ENCODE measurements at places on chromosomes 1 and 21.

DNA sequence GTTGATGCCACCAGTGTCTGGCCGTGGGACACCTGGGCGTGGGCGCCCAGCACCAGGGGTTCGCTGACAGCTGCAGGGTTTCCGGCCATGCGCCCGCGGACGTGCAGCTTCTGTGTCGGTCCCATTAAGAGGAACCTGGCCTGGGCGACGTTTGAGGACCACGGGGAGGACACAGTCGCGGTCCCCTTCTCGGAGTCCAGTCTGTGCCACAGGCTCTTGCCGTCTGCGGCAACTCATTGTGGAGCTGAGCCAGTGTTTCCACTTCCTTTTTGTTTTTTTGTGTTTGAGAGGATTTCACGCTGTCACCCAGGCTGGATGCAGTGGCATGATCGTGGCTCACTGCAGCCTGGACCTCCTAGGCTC is 1.6 kb upstream of the C1orf159 start:
- no peak for DNase-seq

DNA sequence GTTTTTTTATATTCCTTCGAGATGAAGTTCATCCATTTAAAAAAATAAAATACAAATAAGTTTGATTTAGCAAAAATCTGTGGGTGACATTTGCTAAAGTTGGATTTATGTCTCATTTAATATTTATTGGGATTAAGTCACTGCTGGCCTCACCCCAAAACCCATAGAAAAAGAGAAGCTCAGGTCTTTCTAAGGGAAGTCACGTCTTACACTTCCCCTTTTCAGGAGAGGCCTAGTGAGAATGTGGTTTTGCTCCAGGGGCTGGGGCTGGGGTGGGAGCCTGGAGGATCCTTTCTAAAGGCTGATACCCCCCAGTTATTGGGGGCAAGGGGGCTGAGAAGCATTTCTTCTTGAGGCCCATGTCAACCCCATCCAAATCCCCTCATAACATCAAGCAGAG is 300.3 kb downstream of the DSCAM start:
- no peak for DNase-seq

DNA sequence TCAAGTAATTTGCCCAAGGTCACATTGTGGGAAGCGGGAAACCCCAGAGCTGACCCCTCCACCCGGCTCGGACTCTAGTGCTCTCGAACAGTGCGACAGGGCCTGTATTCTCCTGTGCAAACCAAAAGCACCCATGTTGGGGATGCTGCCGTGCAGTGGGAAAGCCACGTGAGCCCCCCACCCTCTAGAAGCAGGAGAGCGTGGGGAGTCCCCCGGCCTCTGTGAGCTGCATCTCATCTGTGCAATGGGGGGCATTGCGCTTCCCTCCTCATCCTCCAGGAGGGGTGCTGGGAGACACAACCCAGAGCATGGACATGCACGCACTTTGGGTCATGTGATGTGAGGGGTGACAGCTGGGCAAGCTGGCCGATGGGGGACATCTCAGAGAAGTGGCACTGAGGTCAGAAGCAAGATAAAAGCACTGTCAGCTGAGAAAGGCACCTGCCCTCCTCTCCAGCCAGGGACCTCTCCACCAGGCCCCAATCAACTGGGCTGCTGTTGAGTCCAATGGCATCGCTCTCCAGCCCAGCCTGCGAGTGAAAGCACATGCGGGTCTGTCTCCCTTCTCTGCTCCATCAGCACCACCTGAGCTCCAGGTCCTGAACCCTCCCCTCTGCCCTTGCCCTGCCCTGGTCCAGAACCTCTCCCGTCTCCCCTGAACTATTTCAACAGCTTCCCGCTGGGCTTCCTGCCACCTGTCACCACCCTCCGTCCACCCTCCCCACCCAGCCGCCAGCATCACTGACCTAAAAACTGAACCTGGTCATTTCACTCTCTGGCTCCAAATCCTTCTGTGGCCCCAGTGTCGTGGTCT is 76.4 kb upstream of the IFFO2 start:
- DNase-seq = no peak

DNA sequence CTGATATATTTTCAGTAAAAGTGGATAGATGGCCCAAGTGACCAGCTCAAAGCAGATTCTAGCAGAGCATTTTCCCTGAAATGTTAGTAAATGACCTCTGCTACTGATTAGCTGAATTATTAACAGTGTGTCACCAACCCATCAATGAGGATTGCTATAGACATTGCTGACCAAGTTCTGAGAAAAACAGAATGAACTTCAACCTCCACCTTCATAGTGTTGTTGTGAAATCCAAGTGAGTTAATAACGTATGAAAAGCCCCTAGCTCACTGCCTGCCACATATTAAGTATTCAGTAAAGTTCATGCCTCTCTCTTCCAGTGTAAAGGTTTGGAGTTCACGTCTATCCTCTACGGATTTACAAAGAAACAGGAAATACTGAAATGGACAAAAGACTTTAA is 15.8 kb downstream of the PLPP3 start:
- no peak for DNase-seq

GRCh38 chr1:171218661-171219060 is 29.6 kb upstream of the FMO1 start:
- no peak for DNase-seq

- no peak for DNase-seq
Measured at GRCh38 chr1:207897188-207897587, 13.7 kb downstream of the CD34 start.

DNA sequence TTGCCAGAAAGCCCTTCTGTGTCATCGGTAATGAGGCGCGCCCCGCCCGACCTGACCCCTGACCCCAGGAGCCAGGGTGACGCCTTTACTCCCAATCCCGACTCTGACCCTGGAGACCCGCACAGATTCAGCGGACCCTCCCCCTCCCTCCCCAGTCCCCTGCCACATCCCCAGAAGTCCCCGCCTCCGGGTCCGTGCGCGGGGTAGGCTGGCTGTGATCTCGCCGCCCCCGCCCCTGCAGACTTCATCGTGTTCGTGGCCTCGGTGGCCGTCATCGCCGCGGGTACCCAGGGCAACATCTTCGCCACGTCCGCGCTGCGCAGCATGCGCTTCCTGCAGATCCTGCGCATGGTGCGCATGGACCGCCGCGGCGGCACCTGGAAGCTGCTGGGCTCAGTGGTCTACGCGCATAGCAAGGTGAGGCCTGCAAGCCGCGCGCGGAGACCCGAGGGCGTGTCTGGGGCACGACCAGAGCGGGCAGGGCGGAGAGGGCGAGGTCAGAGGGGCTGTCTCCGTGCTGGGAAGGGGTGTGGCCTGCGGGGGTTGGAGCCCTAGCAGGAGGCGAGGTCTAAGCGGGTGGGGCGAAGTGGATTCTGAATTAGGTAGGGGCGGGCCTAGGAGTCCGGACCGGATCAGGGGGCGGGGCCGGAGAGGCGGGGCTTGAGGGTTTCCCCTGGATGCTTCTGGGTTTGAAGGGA is 34.8 kb downstream of the KCNQ4 start:
- no peak for DNase-seq

DNA sequence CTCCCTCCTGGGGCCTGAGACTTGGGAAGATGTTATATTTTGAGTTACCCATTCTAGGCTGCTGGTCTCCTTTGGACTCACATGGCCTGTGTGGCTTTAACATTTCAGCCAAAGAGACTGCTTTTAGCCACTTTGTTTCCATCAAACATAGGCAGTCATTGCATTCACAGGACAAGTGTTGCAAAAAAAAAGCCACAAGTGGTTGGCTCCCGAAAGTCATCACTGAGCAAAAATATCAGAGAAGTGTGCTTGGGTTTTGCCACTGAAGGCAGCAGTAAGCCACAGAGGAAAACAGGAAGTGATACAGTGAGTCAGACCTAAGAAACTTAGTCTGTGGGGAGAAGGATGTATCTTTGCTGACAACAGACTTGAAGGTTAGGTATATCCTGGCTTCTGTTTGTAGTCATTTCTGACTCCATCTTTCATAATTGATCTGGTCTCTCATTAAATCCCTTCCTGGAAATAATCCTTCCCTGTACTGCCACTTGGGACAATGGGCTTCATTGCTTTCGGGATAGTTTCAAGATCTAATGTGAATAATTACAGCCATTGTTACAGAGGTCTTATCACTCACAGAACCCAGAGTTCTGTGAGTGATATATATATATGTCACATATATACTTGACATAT is 80.9 kb downstream of the COLGALT2 start:
- DNase-seq = peak; percentile 100

DNA sequence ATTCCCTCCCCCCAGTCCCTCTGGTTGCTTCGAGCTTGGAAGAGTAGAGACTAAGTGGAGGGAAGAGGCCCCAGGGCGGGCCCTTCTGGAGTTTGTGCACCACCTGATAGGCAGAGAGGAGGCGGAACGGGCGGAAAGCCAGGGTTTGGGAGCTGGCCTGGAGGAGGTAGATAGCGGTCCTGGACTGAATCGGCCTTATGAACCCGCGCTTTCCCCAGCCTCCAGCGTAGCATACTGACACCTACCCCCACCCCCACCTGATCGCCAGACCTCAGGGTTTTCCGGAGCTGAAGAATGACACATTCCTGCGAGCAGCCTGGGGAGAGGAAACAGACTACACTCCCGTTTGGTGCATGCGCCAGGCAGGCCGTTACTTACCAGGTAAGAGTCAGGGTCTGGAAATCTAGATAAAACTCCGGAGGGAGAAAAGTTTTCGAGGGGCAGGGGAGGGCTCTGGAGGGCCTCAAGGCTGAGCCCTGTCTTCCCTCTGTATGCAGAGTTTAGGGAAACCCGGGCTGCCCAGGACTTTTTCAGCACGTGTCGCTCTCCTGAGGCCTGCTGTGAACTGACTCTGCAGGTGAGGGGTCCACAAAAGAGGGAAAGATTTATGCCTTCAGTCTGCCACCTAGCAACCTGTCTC is 705 bp downstream of the UROD start:
- no peak for DNase-seq

GRCh38 chr1:145963265-145964019 is 933 bp downstream of the ANKRD34A start:
- DNase-seq = no peak

DNA sequence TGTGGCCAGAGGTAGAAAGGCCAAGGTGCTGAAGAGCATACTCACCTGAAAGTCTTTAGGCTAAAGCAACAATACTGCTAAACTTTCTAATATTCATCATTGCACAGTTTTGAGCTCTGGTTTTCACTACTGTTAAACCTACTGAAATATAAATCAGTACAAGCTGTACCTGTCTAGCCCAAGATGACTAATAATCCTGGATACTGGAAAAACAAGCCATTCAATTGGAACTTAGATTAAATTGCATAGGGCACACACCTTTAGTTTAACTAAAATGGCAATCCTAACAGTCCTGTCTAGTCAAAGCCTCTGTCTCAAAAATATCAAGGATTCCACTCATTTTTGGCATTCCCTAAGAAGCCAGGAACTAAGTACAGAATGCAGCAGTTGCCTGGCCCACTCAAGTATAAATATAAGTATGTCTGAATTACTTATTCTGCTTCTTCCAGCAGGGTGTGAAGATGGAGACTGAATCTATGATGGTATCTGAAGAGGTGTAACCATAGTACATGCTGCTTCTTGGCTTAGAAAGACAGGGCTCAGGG is 3.1 kb downstream of the CHML start:
- DNase-seq = no peak

DNA sequence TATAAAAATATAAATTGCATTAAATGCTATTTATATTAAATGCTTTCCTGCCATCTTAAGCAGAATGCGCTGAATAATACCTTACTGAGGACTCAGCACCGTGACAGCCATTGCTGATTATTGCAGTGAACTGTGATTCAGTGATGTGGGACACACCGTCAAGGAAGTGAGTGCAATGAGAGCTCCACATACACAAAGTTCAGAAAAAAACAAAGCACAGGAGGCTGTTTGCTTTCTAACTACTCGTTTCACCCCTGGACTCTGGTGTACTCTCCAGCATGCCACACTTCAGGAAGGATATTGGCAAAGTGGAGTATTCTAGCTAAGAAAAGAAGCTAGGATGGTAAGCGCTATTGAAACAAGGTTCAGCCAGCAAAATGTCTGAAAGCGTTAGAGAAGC is 57.4 kb upstream of the CXADR start:
- no peak for DNase-seq

DNA sequence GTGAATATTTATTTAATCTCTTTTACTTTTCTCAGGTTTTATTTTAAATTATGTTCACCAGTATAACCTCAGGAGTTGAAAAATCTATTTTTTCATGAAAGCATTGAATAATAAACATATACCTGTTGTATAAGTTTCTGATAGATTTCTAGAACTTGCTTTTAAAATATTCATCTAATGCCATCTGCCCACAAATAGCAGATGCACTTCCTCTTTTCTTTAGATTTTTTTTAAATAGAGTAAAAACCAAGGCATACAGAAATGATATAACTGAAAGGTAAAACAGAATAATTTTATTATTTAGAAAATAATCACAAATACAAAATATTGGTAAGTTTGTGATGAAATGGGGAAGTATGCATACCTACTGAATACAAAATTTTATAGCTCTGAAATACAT is 130.7 kb upstream of the PRMT6 start:
- DNase-seq = no peak

GRCh38 chr21:14952916-14953315 is 111.9 kb downstream of the NRIP1 start:
- DNase-seq = no peak

- peak; percentile 52 for DNase-seq
Measured at GRCh38 chr1:239719642-239720258, 333.4 kb downstream of the CHRM3 start.

GRCh38 chr1:1630191-1630964 is 1.6 kb upstream of the MMP23B start:
- DNase-seq = no peak

DNA sequence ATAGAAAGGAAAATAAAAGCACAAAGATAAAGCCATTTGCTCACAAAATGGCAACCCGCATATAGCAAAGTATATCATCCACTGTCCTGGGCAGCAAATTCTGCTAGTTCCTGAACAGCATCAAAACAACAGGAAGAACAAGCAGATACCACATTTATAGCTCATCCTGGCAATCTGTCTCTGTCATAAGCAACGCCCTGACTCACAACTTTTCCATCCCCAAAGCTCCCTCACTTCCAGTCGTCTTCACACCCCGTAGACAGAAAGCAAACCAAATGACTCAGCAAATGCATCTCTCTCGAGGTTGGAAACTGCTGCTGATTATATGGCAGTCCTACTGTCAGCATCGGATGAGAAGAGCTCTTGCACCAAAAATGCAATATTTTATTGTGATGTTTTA is 65.8 kb downstream of the AK5 start:
- no peak for DNase-seq
